ENCODE measurements at places on chromosomes 12 and 14. TPM values are rescaled to one million over a fixed set of nuclear protein-coding genes. Genes with fewer than 3 reads are reported as not detected.

PLD4 gene
- under 0.01 TPM for total RNA-seq

TPH2 gene
- total RNA-seq = not detected

PLEKHG7 gene
- not detected for total RNA-seq

SAMD4A gene
- 31.7 TPM for total RNA-seq

NFE2 gene
- total RNA-seq = 1.2 TPM

GPRC5D gene
- not detected for total RNA-seq

TDRD9 gene
- 0.33 TPM for total RNA-seq

AMDHD1 gene
- 0.33 TPM for total RNA-seq

SRRM4 gene
- total RNA-seq = under 0.01 TPM

TBX3 gene
- total RNA-seq = 55.9 TPM

KITLG gene
- 71.6 TPM for total RNA-seq

PAWR gene
- 8.6 TPM for total RNA-seq

GAS2L3 gene
- 44.1 TPM for total RNA-seq

RAPGEF3 gene
- total RNA-seq = 6.8 TPM

CTSG gene
- not detected for total RNA-seq

KRT7 gene
- total RNA-seq = 8.7 TPM

CYP46A1 gene
- total RNA-seq = 0.29 TPM

CD4 gene
- 0.15 TPM for total RNA-seq

C12orf42 gene
- total RNA-seq = not detected

TCL1B gene
- not detected for total RNA-seq

CAPZA3 gene
- total RNA-seq = not detected

SOCS2 gene
- 39.0 TPM for total RNA-seq

SOX5 gene
- total RNA-seq = 7.9 TPM

WIF1 gene
- 0.15 TPM for total RNA-seq

CIROP gene
- total RNA-seq = 1.7 TPM

NUP37 gene
- 42.8 TPM for total RNA-seq

TMEM52B gene
- total RNA-seq = not detected

DUSP16 gene
- 11.8 TPM for total RNA-seq

PLEKHD1 gene
- total RNA-seq = under 0.01 TPM

VASH1 gene
- total RNA-seq = 6.3 TPM

BHLHE41 gene
- 3.1 TPM for total RNA-seq

OTOGL gene
- under 0.01 TPM for total RNA-seq

MIP gene
- total RNA-seq = not detected

GALNT16 gene
- 4.6 TPM for total RNA-seq

HIGD1C gene
- total RNA-seq = not detected

REP15 gene
- total RNA-seq = 0.83 TPM

PRIMA1 gene
- total RNA-seq = not detected

SLC6A13 gene
- 0.17 TPM for total RNA-seq

ERBB3 gene
- total RNA-seq = 0.33 TPM

ADCY4 gene
- 9.6 TPM for total RNA-seq

DEPDC4 gene
- total RNA-seq = 3.9 TPM
